ENCODE measurements at places on chromosomes 3 and 15.

DNA sequence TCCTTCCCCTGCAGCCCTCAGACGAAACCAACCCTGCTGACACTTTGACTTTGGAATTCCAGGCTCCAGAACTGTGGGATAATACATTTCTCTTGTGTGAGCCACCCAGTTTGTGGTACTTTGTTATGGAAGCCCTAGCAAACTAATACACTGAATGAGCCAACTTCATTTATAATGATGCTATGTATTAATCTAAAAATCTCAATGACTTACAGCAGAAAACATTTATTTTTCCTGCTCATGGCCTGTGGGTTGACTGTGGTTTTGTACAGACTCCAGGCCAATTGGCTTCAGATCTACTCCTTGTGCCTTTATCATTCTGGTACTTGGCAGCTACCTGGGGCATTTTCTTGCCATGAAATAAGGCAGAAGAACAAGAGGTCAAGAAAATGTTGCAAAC is 152.4 kb downstream of the EBLN2 start:
- no peak for DNase-seq

DNA sequence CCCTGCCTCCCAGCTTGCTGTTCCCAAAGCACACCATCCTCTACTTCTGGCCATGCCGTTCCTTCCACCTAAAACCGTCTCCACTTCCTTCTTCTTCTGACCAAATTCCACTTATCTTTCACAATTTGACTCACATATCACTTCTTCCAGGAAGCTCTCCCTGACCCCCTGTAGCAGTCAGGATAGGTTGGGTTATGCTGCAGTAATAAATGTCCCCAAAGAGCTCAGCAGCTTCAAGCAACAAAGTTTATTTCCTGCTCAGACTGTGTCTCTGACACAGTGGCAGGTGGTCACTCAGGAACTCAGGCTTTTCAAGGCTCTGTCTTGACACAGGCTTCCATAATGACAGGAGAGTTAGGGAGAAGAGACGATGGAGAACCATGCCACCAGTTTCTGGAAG is 27.4 kb downstream of the SLC6A11 start:
- no peak for DNase-seq

DNA sequence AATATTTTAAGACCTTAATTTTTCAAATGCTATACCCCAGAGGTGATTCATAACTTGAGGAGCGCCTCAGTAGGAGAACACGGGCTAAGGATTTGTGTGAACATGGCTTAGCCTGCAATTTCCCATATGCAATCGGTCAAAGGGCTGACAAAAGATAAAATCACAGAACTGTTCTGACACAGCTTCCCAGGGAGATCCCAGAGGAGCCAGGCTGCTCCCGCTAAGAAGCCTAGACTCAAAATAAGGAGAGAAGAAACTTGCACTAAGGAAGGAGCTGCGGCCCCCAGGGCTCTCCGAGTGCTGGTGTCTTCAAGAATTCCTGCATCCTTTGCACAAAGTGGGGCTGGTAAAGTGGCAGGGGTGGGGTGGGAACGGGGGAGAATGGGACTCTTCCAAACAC is 106.3 kb upstream of the DLG1 start:
- no peak for DNase-seq

DNA sequence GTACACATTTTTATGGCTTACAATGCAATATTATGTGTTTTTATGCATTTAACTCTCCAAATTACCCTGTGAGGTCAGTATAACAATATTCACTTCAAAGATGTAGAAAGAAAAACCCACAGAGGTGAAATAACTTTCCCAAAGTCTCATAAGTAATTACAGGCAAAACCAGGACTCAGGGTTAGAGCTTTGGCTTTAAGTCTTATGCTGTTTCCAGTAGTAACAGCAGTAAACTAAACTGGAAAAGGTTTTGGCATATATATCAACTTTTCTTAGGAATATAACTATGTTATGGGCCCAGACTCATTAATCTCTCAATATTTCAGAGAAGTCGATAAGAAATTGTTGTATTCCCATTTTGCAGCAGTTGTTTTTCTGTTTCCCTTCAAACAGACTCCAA is 206.3 kb upstream of the KCNMB2 start:
- DNase-seq = no peak

All from GM12865 (cell line).